Cardiac septum (tissue), 1 donor: ENCODE measurements at places on chromosomes 3 and 15. TPM values are rescaled to one million over a fixed set of nuclear protein-coding genes. Genes with fewer than 3 reads are reported as not detected.

DNA sequence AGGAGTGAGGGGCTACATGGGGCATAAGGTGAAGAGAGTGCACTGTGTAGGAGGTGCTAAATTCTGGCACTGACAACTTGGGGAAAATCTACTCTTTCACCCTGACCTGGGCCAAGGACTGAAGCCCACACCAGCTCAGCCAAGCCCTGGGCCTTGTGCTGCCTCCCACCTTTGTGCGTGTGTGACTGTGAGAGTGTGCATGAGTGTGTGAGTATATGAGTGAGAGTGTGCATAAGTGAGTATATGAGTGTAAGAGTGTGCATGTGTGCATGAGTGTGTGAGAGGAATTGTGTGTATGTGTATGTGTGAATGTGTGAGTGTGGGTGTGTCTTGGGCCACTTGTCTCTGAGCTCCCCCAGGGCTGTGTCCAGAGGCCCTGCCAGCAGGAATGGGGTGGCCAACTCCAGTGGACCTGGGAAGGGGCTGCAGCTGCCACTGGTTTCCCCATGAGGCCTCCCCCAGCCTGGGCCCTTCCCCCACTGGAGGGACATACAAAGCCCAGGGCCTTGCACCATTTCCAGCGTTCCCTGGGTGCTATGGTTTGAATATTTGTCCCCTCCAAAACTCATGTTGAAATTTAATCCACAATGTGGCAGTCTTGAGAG is 15.2 kb downstream of the C3orf22 start:
- DNase-seq, result peak; percentile 57

DNA sequence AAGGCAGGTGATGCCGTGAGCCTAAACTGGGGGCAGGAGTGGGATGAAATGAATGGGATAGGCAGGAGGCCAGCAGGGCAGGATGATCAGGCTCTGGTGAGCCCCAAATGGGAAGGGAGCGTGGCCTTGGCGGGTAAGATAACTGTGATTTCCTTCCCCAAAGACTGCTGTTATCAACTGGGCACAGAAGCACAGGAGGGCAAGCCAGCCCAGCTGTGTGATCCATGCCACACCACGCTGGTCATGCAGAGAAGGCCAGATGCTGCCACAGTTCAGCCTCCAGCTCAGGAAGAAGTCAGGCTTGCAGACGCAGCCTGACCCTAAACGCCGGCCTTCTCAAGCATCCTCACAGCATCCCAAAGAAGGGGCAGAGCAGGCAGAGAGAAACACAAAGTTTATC is 52.1 kb upstream of the GNB5 start:
- no peak for DNase-seq

GRCh38 chr15:73233623-73234022 is 135.1 kb downstream of the HCN4 start:
- DNase-seq, result no peak

DNA sequence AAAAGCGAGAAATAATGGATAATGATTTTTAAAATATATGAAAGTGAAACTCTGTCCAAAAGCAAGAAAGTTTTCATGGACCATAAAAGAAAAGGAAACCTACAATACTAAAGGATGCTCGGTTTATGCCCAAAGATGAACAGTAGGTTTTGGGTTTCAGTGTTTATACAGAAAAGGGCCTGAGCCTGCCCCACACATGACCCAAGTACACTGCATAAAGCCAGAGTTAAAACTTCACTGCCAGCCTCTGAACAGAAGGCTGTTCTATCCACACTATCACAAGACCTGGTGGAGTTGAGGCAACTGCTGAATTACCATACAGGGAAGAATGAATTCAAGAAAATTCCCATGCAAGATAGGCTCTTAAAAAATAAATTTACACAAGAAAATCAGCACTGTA is 165.2 kb downstream of the MECOM start:
- DNase-seq, result no peak

SH2D7 gene
- total RNA-seq, result not detected
